Left lung (tissue), 14 donors: ENCODE measurements at places on chromosomes 16 and 17. TPM values are rescaled to one million over a fixed set of nuclear protein-coding genes. Genes with fewer than 3 reads are reported as not detected.

Gene MYH1
- total RNA-seq, result 0.20 TPM

DNA sequence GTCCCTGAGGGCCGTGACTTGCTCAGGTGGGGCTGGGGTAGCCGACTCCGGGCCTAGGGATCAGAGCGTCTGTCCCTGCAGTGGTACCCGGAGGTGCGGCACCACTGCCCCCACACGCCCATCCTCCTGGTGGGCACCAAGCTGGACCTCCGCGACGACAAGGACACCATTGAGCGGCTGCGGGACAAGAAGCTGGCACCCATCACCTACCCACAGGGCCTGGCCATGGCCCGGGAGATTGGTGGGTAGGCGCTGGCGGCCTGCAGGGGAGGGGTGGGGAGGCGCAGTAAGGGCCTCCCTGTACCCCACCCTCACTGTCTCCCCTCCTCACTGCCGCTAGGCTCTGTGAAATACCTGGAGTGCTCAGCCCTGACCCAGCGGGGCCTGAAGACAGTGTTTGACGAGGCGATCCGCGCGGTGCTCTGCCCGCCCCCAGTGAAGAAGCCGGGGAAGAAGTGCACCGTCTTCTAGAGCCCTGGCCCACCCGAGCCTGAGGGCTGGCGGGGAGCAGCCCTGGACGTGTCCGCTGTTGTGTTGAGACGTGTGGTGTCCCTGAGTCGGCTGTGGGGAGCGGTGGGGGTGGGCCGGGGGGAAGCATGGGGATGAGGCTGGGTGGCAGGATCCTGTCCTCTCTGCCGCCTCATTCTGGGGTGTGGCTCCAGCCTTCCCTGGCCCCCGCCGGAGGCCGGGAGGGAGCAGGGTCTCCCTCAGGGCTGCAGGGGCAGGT, 2.0 kb downstream of the RAC3 start:
- DNase-seq, result no peak

DNA sequence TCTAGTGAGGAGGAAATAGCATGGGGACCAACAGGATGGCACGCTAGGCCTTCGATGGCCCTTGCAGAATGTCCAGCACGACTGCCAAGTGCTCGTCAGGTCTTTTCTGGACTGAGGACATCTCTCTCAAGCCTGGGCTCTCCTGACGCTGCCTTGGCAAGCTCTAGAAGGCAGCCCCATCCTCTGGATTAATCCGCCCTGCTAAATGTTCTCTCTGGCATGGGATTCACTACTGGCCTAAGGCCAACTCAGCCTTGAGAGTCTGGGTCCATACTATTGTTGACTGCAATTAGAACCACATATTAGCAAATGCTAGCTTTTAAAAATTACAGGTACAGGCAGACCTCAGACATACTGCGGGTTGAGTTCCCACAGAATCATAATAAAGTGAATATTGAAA, 2.5 kb upstream of the CEP295NL start:
- DNase-seq, result no peak

- DNase-seq, result peak; percentile 86
Measured at GRCh38 chr16:68737046-68737729, at the start of gene CDH1. Gene CDH1, plus strand, starts transcription at chr16:68737292. Its CDS starts 124 bp downstream, at chr16:68737416.

Gene SYCE1L
- 5.7 TPM for total RNA-seq

Gene NME3
- 62.9 TPM for total RNA-seq
